ENCODE measurements at places on chromosomes 3 and 15.
A peak's percentile ranks its signal among the peaks of the same experiment; 100 is the strongest.

DNA sequence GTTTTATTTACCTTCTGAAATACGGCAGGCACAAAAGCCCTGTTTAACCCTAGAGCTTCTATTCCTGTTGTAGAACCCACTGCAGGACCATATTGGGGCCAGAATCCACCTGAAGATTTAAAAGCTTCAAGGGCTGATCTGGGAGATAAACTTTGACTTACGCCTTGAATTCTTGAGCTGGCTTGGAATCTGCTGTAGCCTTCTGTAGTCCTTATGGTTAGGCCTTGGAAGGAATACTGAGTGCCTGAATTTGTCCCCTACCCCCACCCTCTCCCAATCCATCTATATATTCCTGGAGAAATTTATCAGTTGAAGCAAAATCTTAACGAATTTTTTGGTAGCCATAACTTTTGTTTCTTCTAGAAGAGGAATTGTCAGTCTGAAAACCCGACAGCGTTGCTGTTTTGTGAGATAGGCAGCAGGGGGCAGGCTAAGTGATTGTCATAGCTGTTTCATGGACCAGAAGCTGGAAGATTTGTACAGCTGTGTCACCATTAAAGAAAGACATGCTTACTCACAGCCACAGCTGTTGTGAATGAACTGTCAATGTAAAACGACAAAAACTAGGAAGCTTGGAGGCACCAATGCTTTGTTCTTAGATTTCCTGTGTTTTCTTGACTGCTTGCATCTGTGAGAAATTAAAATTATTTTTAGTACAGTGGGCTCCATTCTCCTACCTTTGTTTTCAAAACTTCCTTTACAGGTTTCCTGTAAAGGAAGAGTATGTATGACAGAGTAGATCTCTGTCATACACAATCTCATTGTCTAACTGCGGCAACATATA, 12.8 kb downstream of the LXN start:
- DNase-seq: no peak

- peak; percentile 62 for DNase-seq
These were observed 50.9 kb downstream of the MYL3 start for GRCh38 chr3:46812237-46812791.

DNA sequence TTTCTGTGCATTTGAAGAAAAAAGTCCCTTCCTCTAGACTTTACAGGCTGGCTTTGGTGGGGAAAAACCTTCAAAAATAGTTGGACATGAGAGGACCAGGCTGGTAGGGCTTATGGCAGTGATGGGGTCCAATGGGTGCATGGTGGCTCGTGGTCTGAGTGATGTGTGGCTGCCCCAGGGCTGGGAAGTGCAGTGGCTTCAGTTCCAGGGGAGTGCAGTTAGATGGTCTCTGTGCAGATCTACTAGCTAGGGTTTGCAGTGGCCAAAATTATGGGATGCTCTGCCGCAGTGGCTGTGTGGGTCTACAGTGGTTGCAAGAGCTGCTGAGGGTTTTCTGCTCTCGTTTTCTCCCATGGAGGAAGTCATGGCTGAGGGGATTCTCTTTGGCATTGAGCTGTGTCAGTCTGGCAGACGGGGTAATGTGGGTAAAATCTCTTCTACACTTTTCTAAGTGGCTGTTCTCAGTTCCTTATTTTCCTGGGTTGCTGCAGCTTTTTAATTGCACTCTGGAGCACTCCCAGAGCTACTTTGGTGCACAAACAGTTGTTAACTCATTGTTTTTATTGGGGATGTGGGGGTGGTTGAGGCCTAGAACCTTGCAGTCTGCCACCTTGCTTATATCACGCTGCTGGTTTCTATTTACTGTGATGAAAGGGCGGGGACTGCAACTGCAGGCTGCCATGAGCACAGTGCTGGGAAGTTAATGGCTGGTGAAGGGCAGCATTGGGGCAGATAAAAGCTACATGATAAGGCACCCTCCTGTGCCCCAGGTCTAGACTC, 1324.6 kb downstream of the NSUN3 start:
- no peak for DNase-seq

DNA sequence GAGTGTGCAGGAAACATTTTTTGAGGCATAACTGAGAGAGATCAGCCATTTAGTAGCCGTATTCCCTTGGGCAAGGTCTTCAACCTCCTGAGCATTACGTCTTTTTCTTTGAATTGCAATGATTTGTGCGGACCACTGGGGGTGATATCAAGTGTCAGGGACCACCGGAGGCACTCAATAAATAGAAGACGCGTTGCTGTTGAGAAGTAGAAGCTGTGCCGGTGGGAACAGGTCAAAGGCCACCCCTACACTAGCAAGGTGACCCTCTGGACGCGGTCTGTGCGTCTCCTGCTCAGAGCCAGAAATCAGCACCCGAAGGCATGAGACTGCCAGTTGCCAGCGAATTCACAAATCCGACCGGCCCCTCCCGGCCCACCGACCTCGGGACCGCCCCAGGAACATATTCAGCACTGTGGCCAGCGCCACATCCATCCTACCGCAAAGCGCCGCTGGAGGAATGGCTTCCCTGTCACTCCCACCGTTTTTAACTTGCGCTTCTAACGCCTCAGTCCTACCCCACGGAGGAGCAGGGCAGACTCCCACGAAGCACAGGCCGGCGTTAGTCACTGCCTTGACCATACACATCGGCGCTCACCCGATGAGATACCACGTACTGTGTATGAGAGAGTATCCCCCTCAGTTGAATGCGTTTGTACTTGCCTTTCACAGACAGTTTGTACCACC, 1.4 kb upstream of the GHSR start:
- no peak for DNase-seq

DNA sequence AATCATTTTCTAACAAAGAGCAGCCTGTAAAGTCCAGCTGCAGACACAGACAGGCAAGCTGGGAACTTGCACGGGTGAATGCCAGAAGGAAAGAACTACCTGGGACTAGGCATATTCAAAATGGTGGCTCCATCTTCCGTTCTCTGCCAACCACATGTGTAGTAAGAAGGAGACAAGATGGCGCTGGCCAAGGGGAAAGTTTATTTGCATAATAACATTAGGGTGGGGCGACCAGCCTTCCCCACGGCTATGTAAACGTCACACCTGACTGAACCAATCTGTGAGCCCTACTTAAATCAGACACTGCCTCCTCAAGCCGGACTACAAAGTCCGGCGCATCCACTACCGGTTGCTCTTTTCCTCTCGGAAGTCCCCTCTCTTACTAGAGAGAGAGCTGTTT, 130.8 kb downstream of the SNRK start:
- no peak for DNase-seq

- DNase-seq: no peak
These were observed 175.4 kb upstream of the NR2E3 start for GRCh38 chr15:71634820-71635560.

- no peak for DNase-seq
These were observed 8.5 kb downstream of the XPC start for GRCh38 chr3:14169871-14170270.

GRCh38 chr3:183293966-183294365, 40.9 kb downstream of the B3GNT5 start:
- DNase-seq: no peak

- no peak for DNase-seq
These were observed 810 bp downstream of the PTPRG start for GRCh38 chr3:61562042-61562720.

GRCh38 chr3:40336511-40337135, 27.1 kb downstream of the EIF1B start:
- no peak for DNase-seq

- no peak for DNase-seq
These were observed 35.4 kb downstream of the GYG1 start for GRCh38 chr3:149026718-149027117.

DNA sequence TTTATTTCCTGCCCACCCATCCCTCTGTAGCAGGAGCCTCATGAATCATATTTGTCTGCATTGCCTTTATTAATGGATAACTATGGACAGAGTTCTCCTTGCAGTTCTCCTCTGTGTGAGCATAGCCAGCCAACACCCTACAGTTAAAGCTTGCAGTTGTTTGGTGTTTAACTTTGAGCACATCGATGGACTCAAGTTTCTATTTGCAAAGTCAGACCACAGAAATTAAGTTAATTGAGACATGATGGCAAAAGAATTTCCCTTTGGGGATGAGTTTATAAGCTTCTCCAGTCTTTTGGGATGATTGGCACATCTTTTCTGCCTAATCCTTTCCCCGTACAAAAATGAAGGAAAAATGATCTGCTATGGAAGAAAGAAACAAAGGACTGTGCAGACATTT, 398.9 kb upstream of the THBS1 start:
- no peak for DNase-seq

GRCh38 chr3:50230104-50230793, 5.8 kb upstream of the GNAI2 start:
- DNase-seq: no peak

DNA sequence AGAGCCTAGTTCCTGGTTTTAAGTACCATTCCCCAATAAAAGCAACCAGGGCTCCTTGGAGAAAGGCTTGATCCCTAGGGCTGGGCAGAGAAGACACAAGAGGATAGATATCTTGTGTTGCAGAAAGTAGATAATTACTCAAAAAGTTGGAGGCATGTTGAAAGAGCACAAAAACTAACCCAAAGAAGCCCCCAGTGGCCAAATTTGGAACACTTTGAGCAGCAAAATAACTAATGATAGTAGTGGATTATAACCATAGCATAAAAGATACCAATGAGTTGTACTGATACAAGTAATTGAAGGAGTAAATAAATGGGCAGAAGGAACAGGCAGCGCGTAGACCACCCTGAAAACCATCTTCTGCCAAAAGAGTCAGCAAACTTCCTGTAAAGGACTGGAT, 12.0 kb downstream of the EXOSC7 start:
- no peak for DNase-seq

GRCh38 chr15:78438619-78439285, 736 bp downstream of the IREB2 start:
- DNase-seq: no peak
